ENCODE measurements at places on chromosomes 12 and 14.
A peak's percentile ranks its signal among the peaks of the same experiment; 100 is the strongest.

- no peak for DNase-seq
These were observed 152.4 kb upstream of the FKBP4 start for GRCh38 chr12:2642176-2642892.

GRCh38 chr12:31897781-31898503 is 61.3 kb upstream of the RESF1 start:
- no peak for DNase-seq

DNA sequence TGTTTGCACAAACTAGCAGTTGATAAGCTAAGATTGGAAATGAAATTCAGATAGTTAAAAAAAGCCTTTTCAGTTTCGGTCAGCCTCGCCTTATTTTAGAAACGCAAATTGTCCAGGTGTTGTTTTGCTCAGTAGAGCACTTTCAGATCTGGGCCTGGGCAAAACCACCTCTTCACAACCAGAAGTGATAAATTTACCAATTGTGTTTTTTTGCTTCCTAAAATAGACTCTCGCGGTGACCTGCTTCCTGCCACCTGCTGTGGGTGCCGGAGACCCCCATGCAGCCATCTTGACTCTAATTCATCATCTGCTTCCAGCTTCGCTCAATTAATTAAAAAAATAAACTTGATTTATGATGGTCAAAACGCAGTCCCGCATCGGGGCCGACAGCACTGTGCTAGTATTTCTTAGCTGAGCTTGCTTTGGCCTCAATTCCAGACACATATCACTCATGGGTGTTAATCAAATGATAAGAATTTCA is 335.6 kb downstream of the TMEM121 start:
- no peak for DNase-seq

DNA sequence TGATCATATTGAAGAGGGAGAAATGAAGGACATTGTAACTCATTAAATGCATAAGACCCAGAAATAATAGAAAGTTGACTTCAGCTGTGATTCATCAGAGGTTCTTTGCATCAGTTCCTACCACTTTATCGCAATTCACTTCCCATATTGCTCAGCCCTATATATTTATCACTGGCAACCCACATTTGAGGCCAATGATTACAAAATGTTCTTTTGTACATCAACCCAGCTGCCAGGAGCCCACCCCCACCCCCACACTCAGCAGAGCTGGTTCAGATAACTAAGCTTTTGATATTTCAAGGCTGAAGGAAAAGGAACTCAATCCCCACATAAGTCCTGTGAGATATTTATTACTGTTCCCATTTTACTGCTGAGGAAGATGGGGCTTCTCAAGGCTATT is 51.2 kb upstream of the TMPO start:
- no peak for DNase-seq

- DNase-seq, result no peak
These were observed 129.6 kb upstream of the CDKN3 start for GRCh38 chr14:54267172-54267571.

DNA sequence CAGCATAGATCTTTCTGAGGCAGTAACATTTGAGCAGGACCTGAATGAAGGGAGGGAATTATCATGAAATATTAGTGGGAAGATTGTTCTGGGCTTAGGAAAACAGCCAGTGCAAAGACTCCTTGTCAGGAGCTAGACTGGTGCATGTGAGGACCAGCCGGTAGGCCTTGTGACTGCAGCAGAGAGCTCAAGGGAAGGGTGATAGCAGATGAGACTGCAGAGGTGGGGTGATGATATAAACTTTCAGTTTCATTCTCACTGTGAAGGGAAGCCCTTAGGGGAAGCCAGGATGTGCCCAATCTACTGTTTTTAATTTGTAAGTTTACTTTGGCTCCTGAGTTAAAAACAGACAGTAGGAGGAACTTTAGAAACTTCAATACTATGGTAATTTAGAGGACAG is 12.4 kb downstream of the IL22 start:
- no peak for DNase-seq

DNA sequence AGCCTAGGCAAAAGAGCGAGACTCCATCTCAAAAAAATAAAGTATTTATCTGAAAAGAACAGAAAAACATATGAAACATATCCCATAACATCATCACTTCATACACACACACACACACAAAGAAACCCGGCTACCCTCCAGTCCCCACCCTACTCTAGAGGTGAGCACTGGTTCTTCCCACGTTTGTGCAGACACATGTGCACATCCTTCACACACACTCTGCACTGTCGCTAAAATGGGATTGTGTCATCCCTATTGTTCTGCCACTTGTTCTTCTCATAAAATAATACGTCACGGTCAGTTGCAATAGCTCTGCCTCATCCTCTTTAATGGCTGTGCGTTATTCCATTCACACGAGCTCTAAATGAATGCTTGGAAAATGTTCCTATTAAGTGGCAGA is 85.9 kb upstream of the ANO2 start:
- no peak for DNase-seq

- no peak for DNase-seq
These were observed 37.8 kb downstream of the SLCO1A2 start for GRCh38 chr12:21296751-21297406.

DNA sequence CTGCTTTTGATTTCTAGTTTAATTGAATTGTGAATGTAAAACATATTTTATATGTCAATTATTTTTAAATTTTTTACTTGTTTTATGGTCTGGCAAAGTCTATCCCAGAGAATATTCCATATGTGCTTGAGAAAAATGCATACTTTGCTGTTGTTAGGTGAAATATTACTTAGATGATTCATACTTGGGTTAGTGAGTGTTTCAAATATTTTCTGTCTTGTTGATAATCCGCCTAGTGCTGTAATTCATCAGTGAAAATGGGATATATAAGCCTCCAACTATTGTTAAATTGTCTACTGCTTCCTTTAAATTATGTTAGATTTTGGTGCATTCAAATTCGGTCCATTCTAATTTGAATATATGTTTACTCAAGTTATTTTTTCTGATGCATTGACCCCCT is 395.5 kb downstream of the LRFN5 start:
- DNase-seq, result peak; percentile 54

DNA sequence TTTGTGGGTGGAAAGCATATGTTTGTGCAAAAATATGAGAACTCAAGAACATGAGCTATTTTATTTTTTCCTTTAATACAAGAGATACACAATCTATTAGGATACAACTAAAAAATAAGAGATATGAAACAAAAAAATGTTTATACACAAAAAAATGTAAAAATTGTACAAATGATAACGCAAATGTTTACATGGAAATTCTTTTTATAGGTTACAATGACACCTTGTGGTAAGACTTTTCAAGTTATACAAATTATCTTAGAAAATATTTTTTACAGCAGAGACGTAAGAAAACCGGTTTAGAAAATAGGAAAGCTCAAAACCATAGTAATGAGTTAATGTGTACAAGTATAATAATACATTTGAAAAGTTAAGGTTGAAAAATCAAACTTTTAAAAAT is 25.5 kb downstream of the CEP83 start:
- no peak for DNase-seq

GRCh38 chr12:18549598-18549997 is 188.2 kb downstream of the PLCZ1 start:
- DNase-seq, result no peak

DNA sequence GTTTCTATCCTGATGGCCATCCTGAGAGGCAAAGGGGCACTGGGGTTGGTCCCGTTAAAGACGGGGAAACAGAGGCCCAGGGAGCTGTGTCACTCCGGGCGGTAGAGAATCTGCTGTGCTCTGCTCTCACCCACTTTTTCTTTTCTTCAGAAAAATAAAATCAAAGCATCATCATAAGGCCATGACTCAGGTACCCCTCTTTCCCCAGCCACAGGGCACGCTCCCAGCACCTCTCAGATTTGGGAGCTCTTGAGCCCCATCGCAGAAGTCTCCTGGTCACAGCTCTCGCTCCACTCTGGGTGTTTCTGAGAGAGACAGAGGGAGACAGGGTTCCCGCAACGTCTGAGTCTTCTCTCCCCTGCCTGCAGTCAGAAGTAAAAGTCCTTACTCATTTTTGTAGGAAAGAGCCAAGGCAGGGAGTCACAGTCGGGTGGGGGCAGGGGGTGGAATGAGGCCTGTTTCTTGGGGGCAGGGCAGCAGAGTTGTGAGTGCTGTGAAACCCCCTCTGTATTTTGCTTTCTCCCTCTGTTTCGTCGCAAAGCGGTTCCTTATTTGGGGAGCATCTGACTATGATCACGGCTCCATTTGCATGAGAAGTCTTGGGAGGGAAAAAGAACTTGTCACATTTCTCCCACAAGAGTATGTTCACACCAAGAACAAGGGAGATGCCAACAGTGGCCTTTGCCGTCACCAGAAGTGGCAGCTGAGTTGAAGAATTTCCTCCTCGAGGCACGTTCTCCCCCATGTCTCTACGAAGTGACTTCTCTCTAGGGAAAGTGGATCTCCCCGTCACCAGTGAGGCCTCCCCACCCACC is 139.0 kb downstream of the BCL11B start:
- DNase-seq, result no peak

- DNase-seq, result no peak
These were observed 1.5 kb upstream of the LTA4H start for GRCh38 chr12:96036765-96037455.

GRCh38 chr12:122130150-122130549 is 43.9 kb downstream of the IL31 start:
- DNase-seq, result no peak
